ENCODE measurements at places on chromosomes 4 and X.

DNA sequence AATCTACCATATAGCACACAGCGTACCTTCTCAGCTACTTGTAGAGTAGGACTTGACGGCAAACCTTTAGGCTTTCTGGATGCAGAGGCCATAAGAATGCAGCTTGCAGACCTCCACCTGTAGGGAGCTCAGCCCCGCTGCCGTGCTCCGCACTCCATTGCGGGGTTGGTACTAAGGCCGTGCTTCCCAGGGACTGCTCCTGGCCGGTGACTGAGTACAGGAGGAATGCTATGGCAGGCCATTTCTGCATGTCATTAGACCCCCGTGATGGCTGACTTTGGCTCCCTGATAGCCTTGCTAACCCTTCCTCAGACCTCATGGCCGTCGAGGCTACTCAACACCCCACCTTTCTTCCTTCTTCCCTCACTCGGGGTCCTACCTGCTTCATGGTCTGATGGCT lies 26.4 kb downstream of the TIGD2 start:
- DNase-seq, result no peak

DNA sequence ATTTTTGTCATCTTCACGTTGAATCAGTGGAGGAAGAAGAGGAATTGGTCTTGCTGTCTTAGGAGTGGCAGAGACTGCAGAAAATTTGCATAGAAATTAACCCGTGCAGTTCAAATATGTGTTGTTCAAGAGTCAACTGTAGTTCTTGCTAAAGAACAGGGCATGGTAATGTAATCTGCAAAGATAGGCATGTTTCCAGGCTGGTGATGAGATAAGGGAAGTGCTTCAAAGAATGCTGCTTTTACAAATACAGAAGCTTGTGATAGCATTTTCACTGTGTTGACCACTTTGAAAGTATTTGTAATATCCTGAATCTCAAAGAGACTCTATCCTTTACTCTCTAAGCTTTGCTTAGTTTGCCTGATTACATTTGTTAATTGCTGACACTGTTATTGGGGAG lies 60.1 kb downstream of the PRRG1 start:
- DNase-seq, result no peak

GRCh38 chr4:112302320-112303274 lies 5.4 kb downstream of the ALPK1 start:
- no peak for DNase-seq

DNA sequence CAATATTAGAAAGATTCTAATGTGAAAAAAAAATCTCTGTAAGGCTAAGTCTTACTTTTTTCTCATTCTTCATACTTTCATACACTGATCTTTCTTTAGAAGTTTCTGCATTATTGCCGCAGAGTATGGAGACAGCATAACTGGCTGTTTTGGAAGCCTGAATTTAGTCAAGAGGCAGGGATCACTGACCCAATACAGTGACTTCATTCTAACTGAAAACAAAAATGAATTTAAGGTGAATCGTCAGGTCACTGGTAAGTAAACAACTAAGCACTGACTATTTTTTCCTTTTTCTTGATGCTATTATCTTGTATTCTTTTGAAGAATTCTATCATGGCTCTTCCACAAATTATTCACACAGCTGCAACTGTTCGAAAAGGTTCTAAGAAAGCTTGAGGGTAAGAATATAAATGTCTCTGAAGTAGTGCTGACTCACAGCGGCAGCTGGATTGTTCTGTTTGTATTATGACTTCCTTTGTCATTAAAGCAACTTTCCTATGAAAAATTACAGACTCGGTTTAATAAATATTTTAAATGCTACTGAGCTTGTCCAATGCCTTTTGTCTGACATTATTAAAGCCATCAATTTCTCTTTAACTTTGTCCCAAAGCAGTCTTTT lies 609.3 kb downstream of the FSTL5 start:
- DNase-seq, result no peak

GRCh38 chr4:66059136-66059535 lies 388.8 kb upstream of the EPHA5 start:
- no peak for DNase-seq

GRCh38 chr4:74474345-74475090 lies 29.6 kb downstream of the AREG start:
- no peak for DNase-seq

DNA sequence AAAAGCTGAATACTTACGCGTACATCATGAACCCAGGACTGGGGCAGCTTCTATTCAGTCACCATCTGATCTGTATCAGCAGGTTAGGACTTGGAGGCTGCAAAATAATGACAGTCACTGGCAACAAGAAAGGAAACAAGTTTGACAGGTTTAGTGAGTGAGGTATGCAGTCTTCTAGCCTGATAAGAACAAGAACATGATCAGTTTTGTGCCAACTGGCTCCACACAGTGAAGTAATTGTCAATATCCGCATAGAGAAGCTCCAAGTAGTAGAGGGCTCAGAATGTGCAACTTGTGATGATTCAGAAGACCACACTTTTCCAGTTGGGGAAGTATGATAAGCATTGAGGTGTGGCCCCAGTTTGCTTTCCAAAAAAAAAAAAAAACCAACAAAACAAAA lies at the start of gene TMPRSS11F:
TSS of gene TMPRSS11F (minus strand) at position 77 of the 400 bp plus-strand sequence. CDS start at position 28, 49 bp downstream.
- DNase-seq, result no peak

- DNase-seq, result no peak
These were observed 154.6 kb downstream of the CCSER1 start for GRCh38 chr4:90281541-90282355.

GRCh38 chr4:177921715-177922114 lies 479.5 kb upstream of the AGA start:
- DNase-seq, result no peak

DNA sequence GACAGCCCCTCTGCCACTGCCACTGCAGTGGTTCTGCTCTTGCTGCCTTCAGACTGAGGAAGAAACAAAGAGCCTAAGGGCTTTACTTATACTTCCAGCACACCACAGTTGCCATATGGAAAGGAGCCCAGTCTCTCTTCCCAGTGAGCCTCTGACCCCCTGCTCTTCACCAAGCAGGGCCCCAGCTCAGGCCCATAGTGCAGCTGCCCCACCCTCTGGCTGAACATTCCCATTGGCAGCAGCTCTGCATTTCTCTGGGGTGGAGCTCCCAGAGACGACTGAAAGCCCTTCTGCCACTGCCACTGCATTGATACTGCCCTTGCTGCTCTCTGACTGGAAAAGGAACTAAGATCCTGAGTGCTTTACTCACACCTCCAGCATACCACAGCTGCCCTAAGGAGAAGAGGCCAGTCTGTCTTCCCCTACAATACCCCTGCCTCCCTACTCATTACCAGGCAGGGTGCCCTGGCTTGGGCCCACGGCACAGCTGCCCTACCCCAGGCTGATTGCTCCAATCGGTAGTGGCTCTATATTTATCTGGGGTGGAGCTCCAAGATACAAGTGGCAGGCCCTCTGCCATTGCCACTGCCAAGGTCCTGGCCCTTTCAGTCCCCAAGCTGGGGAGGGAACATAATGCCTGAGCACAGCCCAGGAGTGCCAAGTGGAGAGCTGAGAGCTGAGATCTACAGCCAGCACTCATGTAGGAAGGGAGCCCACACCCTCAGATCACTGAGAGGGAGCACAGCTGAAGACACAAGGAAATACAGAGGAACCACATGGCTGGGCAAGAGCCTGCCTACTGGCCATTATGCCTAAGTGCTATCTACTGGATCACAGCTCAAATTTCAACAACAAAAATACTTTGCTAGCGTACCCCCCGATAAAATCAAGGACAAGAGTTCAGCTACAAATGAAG lies 36.0 kb downstream of the AWAT2 start:
- no peak for DNase-seq

- DNase-seq, result no peak
These were observed 482.4 kb downstream of the C4orf33 start for GRCh38 chr4:129578336-129578735.

- no peak for DNase-seq
These were observed 190.4 kb upstream of the TLL1 start for GRCh38 chr4:165682611-165683010.

GRCh38 chr4:169811476-169811875 lies 53.7 kb upstream of the HPF1 start:
- no peak for DNase-seq

- DNase-seq, result no peak
These were observed 345.9 kb upstream of the NOCT start for GRCh38 chr4:138669479-138670315.

DNA sequence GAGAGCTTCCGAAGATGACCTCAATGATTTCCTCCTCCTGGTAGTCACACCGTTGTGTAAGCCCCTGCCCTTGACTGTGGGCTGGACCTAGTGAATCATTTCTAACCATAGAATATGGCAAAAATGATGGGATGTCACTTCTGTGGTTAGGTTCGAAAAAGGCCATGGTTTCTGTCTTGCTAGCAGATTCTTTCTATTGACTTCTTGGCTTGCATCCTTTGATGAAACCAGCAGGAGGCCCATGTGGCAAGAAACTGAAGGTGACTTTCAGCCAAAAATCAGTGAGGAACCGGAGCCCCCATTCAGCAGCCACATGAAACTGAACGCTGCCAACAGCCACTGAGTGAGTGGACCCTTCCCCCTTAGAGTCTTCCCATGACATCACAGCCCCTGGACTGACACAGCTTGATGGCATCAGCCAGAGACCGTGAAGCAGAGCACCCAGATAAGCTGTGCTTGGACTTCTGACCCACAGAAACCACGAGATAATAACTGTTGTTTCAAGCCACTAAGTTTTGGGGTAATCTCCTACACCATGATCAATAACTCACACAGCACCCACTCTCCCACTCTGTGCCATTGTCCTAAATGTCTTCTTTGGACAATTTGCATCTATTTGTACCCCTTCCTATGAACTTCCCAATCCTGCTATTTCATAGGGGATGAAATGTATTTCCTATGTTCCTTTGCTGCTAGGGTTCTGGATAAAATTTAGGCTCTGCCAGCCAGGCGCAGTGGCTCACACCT lies 148.0 kb upstream of the STX18 start:
- no peak for DNase-seq

DNA sequence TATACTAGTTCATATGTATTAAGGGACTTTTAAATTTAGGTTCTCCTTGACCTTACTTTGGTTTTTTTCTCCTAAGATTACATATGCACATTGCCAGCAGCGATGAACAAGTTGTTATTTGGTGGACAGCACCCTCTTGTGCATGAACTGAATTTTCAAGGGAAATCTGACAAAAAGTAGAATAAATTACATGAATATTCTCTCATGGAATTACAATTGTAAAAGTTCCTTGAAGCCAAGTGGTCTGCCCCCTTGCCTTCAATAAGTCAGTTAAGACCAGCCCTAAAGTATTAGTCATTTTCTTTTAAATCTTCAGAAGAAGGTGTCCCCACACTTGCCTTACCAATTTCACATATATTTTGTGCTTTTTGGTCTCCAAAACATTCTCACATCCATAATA lies 30.7 kb upstream of the SMARCA5 start:
- no peak for DNase-seq

GRCh38 chr4:74473155-74473811 lies 28.3 kb downstream of the AREG start:
- no peak for DNase-seq

DNA sequence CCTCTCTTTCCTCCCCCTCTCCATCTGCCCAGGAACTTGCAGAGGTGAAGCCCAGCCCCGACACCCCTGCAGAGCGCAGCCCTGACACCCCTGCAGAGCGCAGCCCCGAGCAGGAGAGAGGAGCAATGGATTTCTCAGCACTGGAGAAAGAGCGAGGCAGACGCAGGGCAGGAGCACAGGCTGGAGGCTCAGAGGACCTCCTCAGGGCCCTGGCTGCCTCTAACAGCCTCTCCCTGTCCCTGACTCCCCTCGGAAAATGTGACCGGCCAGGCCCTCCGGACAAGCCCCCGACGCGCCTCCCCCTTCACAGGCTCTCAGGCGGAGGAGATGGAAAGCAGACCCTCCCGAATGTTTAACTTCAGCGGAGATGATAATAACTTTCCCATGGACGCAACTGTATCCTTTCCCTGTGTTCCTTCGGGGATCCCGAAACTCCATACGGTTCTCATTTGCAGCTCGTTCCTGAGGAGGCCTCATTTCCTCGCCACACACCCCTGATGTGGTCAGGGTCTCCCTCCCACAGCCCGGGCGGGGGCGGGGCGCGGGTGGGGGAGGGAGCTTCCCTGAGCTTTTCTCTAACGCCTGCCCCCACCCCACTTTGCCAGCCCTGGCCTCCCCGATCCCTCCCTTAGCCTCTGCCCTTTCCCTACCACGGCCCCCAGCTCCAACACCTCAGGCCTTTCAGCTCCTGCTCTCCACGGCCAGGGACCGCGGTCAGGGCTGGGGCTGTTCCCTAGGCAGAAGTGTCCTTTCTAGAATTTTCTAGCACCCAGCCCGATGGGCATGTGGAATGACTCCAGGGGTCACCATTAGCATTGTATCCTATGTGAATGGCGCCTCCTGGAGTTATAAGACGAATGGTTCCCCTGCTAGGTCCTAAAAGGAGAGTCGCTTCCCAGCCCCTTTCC lies 201.1 kb upstream of the BCOR start:
- no peak for DNase-seq

DNA sequence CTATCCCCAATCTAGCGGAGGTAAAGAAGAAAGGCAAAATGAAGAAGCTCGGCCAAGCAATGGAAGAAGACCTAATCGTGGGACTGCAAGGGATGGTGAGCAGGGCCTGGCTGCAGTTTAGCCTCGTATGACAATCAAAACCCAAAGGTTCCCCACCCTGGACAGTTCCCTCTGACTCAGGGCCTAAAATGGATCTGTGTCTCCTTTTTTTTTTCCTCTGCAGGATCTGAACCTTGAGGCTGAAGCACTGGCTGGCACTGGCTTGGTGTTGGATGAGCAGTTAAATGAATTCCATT lies 986 bp downstream of the HDAC6 start:
- DNase-seq, result no peak

DNA sequence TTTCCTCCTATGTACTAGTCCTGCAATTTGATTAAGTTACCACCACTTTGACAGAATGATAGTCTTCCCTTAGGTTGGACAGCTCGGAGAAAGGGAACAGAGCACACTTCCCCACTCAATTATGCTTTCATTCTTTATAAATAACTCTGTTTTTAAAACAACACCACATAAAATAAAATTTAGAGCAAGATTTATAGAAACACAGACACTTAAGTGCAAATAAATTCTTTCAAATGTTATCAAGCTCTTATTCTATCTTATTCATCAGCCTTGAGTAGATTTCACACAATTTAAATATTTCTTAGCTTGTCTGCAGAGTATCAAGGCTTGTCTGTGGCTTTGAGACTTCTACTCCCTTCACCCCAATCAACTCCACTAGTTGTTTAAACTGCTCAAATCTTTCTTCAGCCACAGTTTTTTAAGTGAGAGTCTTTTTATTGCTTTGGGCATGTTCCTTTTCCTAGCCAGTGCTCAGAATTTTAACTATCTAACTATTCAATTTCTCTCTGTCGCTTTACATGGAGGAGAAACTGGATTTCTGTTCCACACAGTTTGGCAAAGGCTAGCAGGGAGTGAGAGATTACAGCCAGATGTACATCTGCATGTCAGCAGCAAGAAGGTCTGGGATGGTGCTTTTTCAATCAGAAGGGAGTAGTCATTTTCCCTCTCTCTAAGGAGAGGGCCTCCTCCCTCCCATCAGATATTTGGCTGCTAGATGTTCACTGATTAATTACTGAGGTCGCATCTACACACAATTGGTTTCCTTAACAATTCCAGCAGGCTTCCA lies 53.1 kb upstream of the PLAC1 start:
- DNase-seq, result no peak

DNA sequence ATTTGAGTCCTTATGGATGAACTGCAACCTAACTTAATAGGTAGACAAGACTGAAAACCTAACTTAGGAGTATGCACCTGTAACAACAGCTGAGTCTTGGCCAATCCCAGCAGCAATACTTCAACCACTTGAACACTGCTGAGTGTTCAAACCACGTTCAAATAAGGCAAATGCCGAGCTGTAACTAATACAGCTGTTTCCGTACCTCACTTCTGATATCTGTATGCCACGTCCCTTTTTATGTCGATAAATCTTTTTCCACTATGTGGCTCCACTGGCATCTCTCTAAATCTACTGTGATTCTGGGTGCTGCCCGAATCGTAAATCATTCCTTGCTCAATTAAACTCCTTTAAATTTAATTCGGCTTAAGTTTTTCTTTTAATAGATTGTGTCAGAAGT lies 459.7 kb downstream of the INPP4B start:
- DNase-seq, result no peak

Data from stimulated activated effector memory CD8-positive, alpha-beta T cell treated with anti-CD3 and anti-CD28 coated beads, Interleukin-12 subunit alpha, Interleukin-12 subunit beta, amount 100 ng/mL, for 72 hours (primary cell).